ENCODE measurements at places on chromosomes 13 and 19.
A peak's percentile ranks its signal among the peaks of the same experiment; 100 is the strongest.

GRCh38 chr19:58568453-58569130 lies 4.5 kb downstream of the MZF1 start:
- peak overlapping the region; percentile 39 for H3K27ac ChIP-seq
- peaks cover 20% of the 10 kb centered on the region for H3K27me3 ChIP-seq
- H3K36me3 ChIP-seq, result peaks cover 40% of the 10 kb centered on the region
- H3K4me3 ChIP-seq, result peak overlapping the region; percentile 44
- no peak for DNase-seq

DNA sequence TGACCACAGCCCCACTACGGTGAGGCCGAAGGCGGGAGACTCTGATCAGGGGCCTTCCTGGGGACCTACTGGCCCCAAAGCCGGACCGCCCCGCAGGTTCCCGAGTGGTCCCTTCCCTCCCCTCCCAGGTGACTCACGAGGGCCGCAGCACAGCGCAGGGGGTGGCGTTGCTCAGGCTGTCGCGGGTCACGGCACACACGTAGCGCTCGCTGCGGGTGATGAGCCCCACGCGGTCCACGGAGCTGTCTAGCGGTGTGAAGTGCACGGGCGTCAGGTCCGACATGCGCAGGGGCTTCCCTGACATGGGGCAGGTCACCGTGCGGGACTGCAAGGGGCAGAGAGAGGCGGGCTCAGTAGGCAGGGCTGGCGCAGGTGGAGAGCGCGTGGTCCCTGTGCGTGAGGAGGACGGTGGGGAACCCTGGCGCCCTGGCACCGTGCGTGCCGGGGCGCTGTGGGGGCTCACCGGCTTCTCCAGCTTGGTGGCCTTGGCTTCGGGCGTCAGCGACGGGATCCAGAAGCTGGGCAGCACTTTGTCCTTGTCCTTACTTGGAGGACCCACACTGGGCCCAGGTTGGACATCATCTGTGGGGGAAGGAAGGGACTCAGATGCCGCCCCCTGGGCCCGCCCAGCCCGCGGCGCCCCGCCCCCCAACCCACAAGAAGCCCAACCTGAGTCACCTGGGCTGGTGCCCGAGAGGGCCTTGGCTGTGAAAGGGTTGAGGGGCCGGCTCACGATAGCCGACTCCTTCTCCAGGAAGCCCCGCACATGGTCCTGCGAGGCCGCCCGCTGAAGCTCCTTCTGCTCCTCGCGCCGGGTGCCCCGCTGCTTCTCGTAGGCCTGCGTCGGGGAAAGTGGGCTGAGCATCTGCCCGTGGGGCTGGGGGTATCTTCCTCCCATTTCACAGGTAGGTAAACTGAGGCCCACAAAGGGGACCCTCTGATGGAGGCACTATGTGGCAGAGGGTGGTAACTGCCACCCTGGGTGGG lies 23.7 kb downstream of the NOSIP start:
- peaks cover 6% of the 10 kb centered on the region for H3K27me3 ChIP-seq
- H3K27ac ChIP-seq, result no peak overlapping the region
- peaks cover 17% of the 10 kb centered on the region for H3K4me1 ChIP-seq
- DNase-seq, result no peak
- H3K36me3 ChIP-seq, result peaks cover 27% of the 10 kb centered on the region

GRCh38 chr13:74324338-74324737 lies 190.1 kb upstream of the KLF12 start:
- H3K36me3 ChIP-seq, result no peaks in the 10 kb centered on the region
- H3K27me3 ChIP-seq, result no peaks in the 10 kb centered on the region
- H3K27ac ChIP-seq, result no peak overlapping the region
- H3K4me3 ChIP-seq, result no peak overlapping the region

DNA sequence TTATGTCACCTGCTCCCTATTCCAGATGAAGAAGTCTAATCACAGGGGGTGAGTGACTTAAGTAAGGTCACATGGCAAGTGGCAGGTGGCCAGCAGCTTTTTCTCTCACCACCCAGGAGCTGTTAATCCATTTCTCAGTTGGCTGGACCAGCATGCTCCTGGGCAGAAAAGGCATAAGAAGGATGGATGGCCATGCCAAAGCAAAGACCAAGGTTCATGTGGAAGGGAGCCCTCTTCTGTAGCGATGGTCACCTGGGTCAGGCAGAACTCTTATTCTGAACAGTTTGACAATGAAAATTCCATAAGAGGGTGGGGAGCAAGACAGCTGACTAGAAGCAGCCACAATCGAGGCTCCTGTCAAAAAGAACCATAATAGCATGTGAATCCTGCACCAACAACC lies 538.1 kb downstream of the SUCLA2 start:
- H3K36me3 ChIP-seq, result no peaks in the 10 kb centered on the region
- H3K4me1 ChIP-seq, result no peaks in the 10 kb centered on the region
- no peak overlapping the region for H3K27ac ChIP-seq
- DNase-seq, result no peak
- no peak overlapping the region for H3K4me3 ChIP-seq
- H3K27me3 ChIP-seq, result peaks cover 2% of the 10 kb centered on the region

- no peak for DNase-seq
- peaks cover 3% of the 10 kb centered on the region for H3K4me1 ChIP-seq
- H3K4me3 ChIP-seq, result no peak overlapping the region
- peaks cover 14% of the 10 kb centered on the region for H3K27me3 ChIP-seq
- no peak overlapping the region for H3K27ac ChIP-seq
These were observed 21.0 kb downstream of the CLEC4M start for GRCh38 chr19:7783991-7784423.

DNA sequence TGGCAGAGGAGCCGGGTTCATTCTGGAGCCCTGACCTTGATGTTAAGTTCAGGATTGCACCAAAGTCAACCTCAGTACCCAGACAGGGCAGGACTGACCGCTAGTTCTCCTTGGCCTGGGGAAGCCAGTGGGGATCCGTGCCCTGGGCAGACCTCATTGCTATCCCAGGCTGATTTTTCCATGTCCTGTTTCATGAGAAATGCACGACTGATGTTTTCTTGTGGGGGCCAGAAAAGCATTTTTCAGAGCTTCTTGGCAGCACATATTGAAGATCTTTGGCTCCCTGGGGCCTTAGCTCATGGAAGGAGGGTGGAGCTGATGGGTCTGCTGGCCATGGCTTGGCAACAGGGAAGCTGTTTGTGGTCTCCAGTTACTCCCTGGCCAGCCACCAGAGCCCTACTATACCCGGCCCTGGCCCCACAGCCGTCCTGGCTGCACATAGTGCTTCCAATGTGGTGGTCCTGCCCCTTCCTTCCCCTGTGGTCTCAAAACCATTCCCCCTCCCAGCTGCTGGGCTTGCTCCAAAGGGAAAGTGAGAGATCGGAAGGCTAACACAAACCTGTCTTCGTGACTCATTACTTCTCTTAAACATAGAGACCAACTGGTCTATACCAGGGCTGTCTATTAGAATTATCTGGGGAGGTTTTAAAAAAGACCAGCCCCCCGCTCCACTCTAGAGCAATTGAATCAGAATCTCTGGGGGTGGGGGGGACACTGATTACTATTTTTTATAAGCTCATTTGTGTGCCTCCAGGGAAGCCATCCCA lies 11.2 kb downstream of the IL17D start:
- H3K27ac ChIP-seq, result no peak overlapping the region
- H3K27me3 ChIP-seq, result peaks cover 8% of the 10 kb centered on the region
- H3K4me1 ChIP-seq, result peaks cover 2% of the 10 kb centered on the region
- no peak for DNase-seq
- no peak overlapping the region for H3K4me3 ChIP-seq
